Bronchial epithelial cell (primary cell): ENCODE measurements at places on chromosomes 11 and 22. TPM values are rescaled to one million over a fixed set of nuclear protein-coding genes. Genes with fewer than 3 reads are reported as not detected.

The SHISAL1 gene
- under 0.01 and 0.26 TPM in 2 replicates for total RNA-seq

The STT3A gene
- 124 and 167 TPM in 2 replicates for total RNA-seq

The UBQLN3 gene
- total RNA-seq = 0.13 TPM in 1 of 2 replicates, not detected in the other

The IGLL5 gene
- not detected in 2 replicates for total RNA-seq

The FBLN1 gene
- total RNA-seq = 18.2 and 25.2 TPM in 2 replicates

The NXPE2 gene
- not detected in 2 replicates for total RNA-seq

The RBMXL2 gene
- total RNA-seq = not detected in 2 replicates

GRCh38 chr11:72316984-72317383 is 73.0 kb upstream of the PHOX2A start:
- DNase-seq = no peak

- DNase-seq = peak; percentile 51
Measured at GRCh38 chr22:33049119-33049729, 9.0 kb downstream of the SYN3 start.

- DNase-seq = no peak
Measured at GRCh38 chr11:64745521-64746328, 1.8 kb upstream of the RASGRP2 start.

DNA sequence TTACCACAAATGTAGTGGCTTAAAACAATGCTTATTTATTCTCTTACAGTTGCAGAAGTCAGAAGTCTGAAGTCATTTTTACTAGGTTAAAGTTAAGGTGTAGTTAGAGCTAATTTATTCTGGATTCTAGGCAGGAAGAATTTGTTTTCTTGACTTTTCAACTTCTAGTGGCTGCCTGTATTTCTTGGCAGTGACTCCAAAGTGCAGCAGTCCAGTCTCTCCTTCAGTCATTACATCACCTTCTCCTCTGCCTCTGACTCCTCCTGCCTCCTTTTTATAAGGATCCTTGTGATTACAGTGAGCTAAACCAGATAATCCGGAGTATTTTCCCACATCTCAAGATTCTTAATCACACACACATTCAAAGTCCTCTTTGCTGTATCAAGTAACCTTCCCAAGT is 581.4 kb downstream of the KCNA4 start:
- DNase-seq = peak; percentile 2

DNA sequence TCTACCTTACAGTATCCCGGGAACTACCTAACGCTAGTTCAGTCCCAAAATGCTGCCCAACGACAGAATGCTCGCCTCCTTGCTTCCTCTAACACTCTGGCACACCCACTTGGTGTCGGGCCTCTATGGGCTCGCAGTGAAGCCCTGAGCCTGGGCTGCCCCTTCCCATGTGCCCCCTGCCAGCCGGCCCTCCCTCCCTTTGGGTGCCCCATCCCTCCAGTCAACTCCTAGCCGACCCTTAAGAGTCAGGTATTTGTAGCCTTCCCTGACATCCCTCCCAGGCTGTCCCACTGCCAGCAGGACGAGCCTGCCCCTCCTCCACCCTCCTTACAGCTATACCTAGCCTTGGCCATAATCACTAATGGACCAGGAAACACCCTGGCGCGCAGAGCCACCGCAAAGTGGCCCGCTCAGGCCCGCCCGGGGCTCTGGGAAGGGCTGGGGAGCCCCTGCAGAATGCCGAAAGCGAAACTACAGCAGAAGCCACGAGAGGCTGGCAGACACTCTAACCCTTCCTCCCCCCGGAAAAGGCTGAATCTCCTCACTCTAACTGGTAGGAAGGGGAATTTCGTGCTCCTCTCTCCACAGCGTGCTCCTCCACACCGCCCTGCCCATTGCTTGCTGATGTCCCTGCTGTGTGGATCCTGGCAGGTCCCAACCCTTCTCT is 8.2 kb downstream of the CBX7 start:
- peak; percentile 12 for DNase-seq

GRCh38 chr11:134539285-134539684 is 127.2 kb upstream of the B3GAT1 start:
- DNase-seq = no peak

GRCh38 chr11:63573881-63574855 is 11.0 kb upstream of the PLAAT2 start:
- peak; percentile 33 for DNase-seq

DNA sequence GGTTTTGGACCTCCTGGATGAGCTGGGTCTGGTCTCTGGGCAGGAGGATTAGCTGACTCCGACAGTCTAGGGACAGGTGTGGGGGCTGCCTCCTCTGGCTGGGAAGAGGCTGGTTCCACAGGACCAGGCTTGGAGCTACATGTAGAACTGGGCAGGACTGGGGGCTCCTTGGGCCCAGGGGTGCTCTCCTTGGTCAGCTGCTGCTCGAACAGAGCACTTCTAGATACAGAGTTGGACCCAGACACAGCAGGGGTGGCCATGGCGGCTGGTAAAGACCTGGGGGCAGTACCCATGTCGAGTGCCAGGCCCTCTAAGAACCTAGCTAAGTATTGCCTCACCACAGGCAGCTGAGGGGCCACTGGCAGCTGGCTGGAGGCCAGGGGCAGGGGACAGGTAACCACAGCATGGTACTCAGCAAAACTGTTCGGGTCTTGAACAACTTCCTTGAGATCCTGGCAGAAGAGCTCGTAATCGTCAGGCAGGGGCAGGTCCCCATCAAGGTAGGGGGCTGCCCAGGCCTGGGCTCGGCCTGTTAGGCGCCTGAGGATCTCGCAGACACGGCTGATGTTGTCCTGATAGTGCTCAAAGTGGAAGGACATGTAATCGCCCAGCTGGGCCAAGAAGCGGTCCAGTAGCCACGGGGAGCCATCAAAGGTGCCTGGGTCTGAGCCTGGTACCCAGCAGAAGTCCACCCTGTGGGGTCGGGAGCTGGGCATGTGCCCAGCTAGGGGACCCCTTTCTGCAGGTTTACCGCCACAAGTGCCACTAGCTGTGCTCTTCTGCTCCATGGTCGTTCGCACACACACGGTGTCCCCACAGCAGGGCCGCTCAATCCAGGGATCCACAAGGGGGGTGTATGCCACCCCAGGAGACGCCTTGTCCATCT is 3.1 kb downstream of the GNB1L start:
- DNase-seq = no peak
